H9 (cell line): ENCODE measurements at places on chromosomes 11 and 22. TPM values are rescaled to one million over a fixed set of nuclear protein-coding genes. Genes with fewer than 3 reads are reported as not detected.
A peak's percentile ranks its signal among the peaks of the same experiment; 100 is the strongest.

OSBPL5 gene
- 11.1 and 16.1 TPM in 2 replicates for total RNA-seq

PAX6 gene
- 0.11 TPM in 1 of 2 replicates, not detected in the other for total RNA-seq

CARD10 gene
- total RNA-seq: 17.1 and 17.7 TPM in 2 replicates

BARX2 gene
- total RNA-seq: not detected in 2 replicates

MFRP gene
- not detected in 2 replicates for total RNA-seq

RBM4 gene
- total RNA-seq: 264 and 272 TPM in 2 replicates

CNTF gene
- 2.4 and 3.5 TPM in 2 replicates for total RNA-seq

IPO7 gene
- total RNA-seq: 192 and 205 TPM in 2 replicates

ACCS gene
- total RNA-seq: 7.5 and 9.1 TPM in 2 replicates

KRTAP5-8 gene
- total RNA-seq: not detected in 2 replicates

OR51D1 gene
- total RNA-seq: not detected in 2 replicates

- H3K4me3 ChIP-seq: no peak overlapping the region
- peaks cover 2% of the 10 kb centered on the region; the same call in 1 of the 2 replicates for H3K4me1 ChIP-seq
- H3K27ac ChIP-seq: no peak overlapping the region
Observed at GRCh38 chr11:64352099-64352994, 6.6 kb upstream of the RPS6KA4 start.

- H3K36me3 ChIP-seq: no peaks in the 10 kb centered on the region
- no peaks in the 10 kb centered on the region for H3K4me1 ChIP-seq
- no peak for DNase-seq
- no peaks in the 10 kb centered on the region for H3K27me3 ChIP-seq
- H3K4me3 ChIP-seq: no peak overlapping the region
Observed at GRCh38 chr11:107783121-107783520, 71.3 kb upstream of the SLN start.

- H3K36me3 ChIP-seq: no peaks in the 10 kb centered on the region
- no peaks in the 10 kb centered on the region; the same call in 1 of the 2 replicates for H3K27me3 ChIP-seq
- DNase-seq: no peak
- H3K27ac ChIP-seq: no peak overlapping the region
- no peak overlapping the region for H3K4me3 ChIP-seq
- no peaks in the 10 kb centered on the region for H3K4me1 ChIP-seq
Observed at GRCh38 chr11:1656061-1656441, 26.5 kb downstream of the KRTAP5-5 start.

- H3K27ac ChIP-seq: no peak overlapping the region
- H3K27me3 ChIP-seq: no peaks in the 10 kb centered on the region
- H3K4me1 ChIP-seq: no peaks in the 10 kb centered on the region
- H3K36me3 ChIP-seq: peaks cover 84% of the 10 kb centered on the region
- no peak for DNase-seq
Observed at GRCh38 chr22:30348809-30349208, 7.9 kb downstream of the SF3A1 start.

DNA sequence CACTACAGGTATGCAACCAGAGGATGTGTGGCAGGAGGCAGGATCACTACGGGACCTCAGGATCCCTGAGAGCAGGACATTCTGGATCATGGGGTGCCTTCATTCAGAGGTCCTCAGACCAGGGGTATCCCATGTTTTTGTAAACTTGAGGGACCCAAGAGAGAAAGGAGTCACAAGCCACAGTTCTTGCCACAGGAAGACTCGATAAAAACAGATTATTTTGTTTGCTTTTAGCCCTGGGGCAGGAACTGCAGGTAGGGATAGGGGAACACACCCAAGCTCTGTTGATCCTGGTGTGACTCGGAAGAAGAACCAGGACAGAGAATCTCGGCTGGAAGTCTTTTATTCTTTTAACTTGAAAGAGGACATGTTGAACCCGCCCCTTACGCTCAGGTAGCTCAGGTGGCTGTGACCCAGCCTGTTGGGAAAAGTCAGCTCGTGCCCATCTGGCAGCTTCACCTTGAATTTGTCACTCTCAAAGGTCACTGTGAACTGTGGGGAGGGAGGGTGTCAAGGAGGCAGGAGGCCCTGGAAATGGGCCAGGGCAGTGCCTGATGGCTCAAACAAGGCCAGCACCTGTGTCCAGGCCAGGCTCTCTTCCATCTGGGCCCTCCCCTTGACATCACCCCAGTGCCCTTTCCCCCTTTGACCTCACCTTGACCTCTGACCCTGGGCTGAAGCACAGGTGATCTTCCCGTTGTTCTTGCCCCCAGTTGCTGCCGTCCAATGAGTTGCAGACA is 9.8 kb downstream of the LGALS2 start:
- no peaks in the 10 kb centered on the region; the same call in 1 of the 2 replicates for H3K36me3 ChIP-seq
- no peak overlapping the region for H3K27ac ChIP-seq
- peaks cover 8% of the 10 kb centered on the region; the same call in 1 of the 2 replicates for H3K4me1 ChIP-seq
- H3K4me3 ChIP-seq: no peak overlapping the region
- H3K27me3 ChIP-seq: no peaks in the 10 kb centered on the region

GRCh38 chr22:43213962-43214361 is 27.0 kb upstream of the TTLL12 start:
- no peaks in the 10 kb centered on the region; the same call in none of the 2 replicates for H3K4me1 ChIP-seq
- H3K27ac ChIP-seq: no peak overlapping the region
- no peaks in the 10 kb centered on the region for H3K36me3 ChIP-seq
- H3K27me3 ChIP-seq: no peaks in the 10 kb centered on the region

DNA sequence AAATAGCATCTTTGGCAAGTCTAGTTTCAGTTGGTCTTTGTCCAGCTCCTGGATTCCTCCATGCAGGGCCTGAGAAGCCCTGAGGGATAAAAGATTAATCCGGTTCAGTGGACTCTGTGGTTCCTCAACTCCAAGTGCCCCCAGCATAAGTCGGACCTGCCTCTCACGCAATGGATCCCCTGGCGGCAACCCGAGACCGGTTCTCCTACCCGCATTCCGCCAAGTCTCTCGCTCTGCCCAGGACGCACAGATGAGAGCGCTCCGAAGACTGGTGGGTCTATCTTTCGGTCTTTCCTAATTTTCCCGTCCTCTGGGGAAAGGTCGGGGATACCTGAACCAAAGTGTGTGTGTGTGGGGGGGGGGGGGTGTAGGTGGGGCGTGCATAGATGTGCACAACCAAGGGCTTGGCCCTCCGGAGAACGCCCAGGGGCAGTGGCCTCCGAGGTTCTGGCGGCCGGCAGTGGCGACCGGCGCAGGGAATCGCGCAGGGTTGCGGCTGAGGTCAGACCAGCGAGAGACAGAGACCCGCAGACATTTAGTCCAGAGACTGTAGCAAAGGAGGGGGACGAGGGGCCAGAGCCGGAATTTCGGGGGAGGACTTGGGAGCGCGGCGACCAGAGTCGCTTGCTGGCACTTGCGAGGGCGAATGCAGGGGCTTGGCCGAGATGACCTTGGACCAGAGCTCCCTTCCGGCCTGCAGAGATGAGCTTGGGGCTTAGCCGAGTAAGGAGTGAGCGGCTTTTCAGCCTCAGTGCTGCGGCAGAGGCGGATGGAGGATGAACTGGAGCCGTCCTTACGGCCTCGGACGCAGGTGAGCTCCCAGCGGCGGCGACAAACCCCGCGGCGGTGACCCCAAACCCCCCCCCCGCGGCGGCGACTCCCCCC is 712 bp upstream of the SLC2A11 start:
- no peak overlapping the region for H3K27ac ChIP-seq
- 0 out of 2 replicates have a peak, but pooled peaks cover 2% of the 10 kb centered on the region for H3K4me1 ChIP-seq
- H3K27me3 ChIP-seq: no peaks in the 10 kb centered on the region
- H3K36me3 ChIP-seq: no peaks in the 10 kb centered on the region

GRCh38 chr11:11965656-11966353 is 42.6 kb downstream of the DKK3 start:
- no peak overlapping the region for H3K27ac ChIP-seq
- no peaks in the 10 kb centered on the region for H3K27me3 ChIP-seq
- DNase-seq: peak; percentile 24
- H3K36me3 ChIP-seq: peaks cover 5% of the 10 kb centered on the region; the same call in 2 of the 3 replicates
- H3K4me1 ChIP-seq: no peaks in the 10 kb centered on the region; the same call in 1 of the 2 replicates

DNA sequence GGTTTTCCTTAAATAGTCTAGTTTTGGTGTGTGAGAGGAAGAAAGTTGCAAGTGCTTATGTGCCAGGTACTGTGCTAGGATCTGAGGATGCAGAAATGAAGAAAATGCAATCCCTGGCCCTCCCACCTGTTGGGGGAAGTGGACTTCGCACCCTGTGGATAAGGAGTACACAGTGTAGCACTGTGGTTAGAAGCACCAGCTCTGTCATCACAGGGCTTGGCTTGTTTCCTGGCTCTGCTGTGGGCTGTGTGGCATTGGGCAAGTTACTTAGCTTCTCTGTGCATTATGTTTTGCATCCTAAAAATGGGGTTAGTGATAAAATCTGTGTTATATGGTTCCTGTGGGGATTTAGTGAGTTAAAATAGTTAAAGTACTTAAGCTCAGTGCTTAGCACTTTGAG is 68.2 kb downstream of the ENDOD1 start:
- H3K27me3 ChIP-seq: no peaks in the 10 kb centered on the region
- no peaks in the 10 kb centered on the region; the same call in 1 of the 2 replicates for H3K4me1 ChIP-seq
- DNase-seq: no peak
- H3K27ac ChIP-seq: no peak overlapping the region

GRCh38 chr11:78254268-78254667 is 65.5 kb downstream of the USP35 start:
- H3K36me3 ChIP-seq: peaks cover 2% of the 10 kb centered on the region; the same call in 1 of the 2 replicates
- H3K4me3 ChIP-seq: no peak overlapping the region
- H3K4me1 ChIP-seq: no peaks in the 10 kb centered on the region
- no peaks in the 10 kb centered on the region for H3K27me3 ChIP-seq

- H3K36me3 ChIP-seq: peaks cover 2% of the 10 kb centered on the region; the same call in 1 of the 2 replicates
- no peak overlapping the region for H3K4me3 ChIP-seq
- H3K27me3 ChIP-seq: no peaks in the 10 kb centered on the region; the same call in 1 of the 2 replicates
- no peaks in the 10 kb centered on the region for H3K4me1 ChIP-seq
Observed at GRCh38 chr11:120065876-120066275, 72.0 kb downstream of the TRIM29 start.

- DNase-seq: no peak
- no peaks in the 10 kb centered on the region for H3K36me3 ChIP-seq
- no peak overlapping the region for H3K27ac ChIP-seq
- peaks cover 13% of the 10 kb centered on the region; the same call in 1 of the 2 replicates for H3K27me3 ChIP-seq
- H3K4me3 ChIP-seq: no peak overlapping the region
Observed at GRCh38 chr22:22737590-22737989, 93.2 kb downstream of the GGTLC2 start.

GRCh38 chr22:35840302-35840739 is 122.6 kb downstream of the APOL5 start:
- H3K27me3 ChIP-seq: no peaks in the 10 kb centered on the region
- peaks cover 3% of the 10 kb centered on the region; the same call in 1 of the 2 replicates for H3K4me1 ChIP-seq
- no peak overlapping the region for H3K27ac ChIP-seq
- peak; percentile 94 for DNase-seq

DNA sequence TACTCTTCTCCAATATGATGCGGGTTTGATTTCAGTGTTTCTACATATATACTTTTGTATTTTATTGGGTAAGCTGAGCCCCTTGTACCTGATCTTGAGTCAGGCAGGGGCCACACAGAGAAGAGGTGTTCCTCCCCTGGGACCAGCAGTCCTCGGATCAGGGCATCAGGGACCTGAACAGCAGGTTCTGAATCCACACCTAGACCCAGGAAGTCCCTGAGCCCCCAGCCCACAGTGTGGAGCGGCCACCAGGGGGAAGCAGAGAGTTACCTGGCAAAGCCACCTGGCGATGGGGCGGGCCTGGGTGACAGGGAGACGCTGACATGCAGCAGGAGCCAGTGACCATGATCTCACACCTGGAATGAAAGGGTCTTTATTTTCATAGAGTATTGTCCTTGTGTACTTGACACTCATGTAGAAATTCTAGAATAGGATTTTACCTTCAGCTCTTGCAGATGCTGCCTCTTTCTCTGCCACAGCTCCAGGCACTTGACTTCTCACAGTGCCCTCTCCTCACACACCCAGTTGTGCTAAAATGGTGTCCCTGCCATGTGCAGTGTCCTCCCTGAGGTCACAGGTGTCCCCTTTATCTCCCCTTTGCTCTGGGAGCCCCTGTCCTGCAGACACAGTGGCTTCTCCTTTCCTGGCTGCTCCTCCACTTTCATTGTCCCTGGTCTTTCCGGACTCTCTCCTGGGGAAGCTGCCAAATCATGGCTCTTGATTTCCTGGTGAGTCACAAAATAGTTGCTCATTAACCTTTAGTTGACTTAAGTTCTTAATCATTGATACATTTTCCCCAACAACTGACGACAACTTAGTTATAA is 48.5 kb downstream of the GGTLC2 start:
- H3K36me3 ChIP-seq: no peaks in the 10 kb centered on the region
- H3K4me3 ChIP-seq: no peak overlapping the region
- peaks cover 20% of the 10 kb centered on the region; the same call in 1 of the 2 replicates for H3K27me3 ChIP-seq
- DNase-seq: peak; percentile 68

DNA sequence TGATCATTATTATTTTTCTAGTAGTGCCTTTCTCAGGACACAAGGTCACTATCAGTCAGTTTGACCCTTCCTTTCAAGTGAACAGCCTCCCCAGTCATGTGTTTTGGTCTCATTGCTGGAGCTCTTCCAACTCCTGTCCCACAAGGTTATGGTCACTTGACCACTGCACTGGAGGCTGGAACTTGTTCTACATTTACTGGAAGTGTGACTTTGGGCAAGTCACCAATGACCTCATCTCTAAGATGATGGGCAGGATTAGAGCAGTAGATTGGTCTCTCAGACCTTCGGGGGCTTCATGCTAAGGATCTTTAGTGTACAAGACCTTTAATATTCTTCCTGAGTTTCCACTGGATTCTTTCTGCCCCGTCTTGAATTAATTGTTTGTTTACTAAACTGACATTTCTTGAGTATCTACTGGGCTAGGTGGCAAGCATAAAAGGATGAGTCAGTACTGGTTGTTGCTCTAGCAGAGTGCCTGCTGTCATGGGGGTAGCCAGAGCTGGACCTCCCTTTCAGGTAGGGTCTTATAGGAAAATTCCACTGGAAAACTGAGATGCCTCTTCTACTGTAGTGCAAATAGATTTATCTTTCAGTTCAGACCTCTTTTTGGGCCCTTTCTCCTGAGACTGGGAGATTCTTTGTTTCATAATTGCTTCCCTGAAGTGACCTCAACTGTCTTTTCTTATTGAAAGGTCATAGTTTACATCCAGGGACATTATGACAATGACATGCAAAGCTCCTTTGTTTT is 106.8 kb downstream of the GRAMD1B start:
- peaks cover 18% of the 10 kb centered on the region for H3K4me1 ChIP-seq
- peak overlapping the region; percentile 4; the same call in 1 of the 2 replicates for H3K4me3 ChIP-seq
- peaks cover 5% of the 10 kb centered on the region; the same call in 2 of the 3 replicates for H3K36me3 ChIP-seq
- peak; percentile 63 for DNase-seq
- H3K27me3 ChIP-seq: no peaks in the 10 kb centered on the region

DNA sequence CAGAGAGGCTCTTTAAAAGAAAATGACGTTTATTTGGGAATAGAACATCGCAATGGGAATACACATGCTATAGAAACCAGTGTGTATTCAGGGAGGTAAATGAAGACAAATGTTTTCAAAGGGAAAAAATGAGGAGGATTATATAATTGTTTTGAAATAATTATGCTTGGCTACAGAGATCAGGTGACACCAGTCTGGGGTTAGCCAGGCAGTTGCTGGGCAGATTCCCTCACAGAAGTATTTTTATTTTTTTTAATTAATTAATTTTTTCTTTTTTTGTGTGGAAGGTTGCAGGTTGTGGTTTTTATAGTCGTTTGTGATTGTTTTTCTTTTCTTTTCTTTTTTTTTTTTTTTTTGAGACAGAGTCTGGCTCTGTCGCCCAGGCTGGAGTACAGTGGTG is 5.6 kb upstream of the STARD10 start:
- H3K36me3 ChIP-seq: no peaks in the 10 kb centered on the region
- no peaks in the 10 kb centered on the region for H3K27me3 ChIP-seq
- no peak for DNase-seq
- H3K4me3 ChIP-seq: no peak overlapping the region
- H3K27ac ChIP-seq: no peak overlapping the region

GRCh38 chr11:22795914-22796313 is 33.7 kb downstream of the SVIP start:
- H3K4me1 ChIP-seq: no peaks in the 10 kb centered on the region
- H3K27me3 ChIP-seq: no peaks in the 10 kb centered on the region
- no peaks in the 10 kb centered on the region for H3K36me3 ChIP-seq
- DNase-seq: no peak
- H3K4me3 ChIP-seq: no peak overlapping the region
